ENCODE measurements at places on chromosomes 5 and 9. TPM values are rescaled to one million over a fixed set of nuclear protein-coding genes. Genes with fewer than 3 reads are reported as not detected.

The LAMC3 gene
- not detected for total RNA-seq

The SPINK4 gene
- total RNA-seq, result not detected

The STKLD1 gene
- 0.76 TPM for total RNA-seq

The DNAJC25 gene
- total RNA-seq, result 4.2 TPM

The SLC34A1 gene
- 2.1 TPM for total RNA-seq

The ZBTB43 gene
- total RNA-seq, result 19.1 TPM

The PCDHGA3 gene
- total RNA-seq, result not detected

The SIT1 gene
- total RNA-seq, result 213 TPM

DNA sequence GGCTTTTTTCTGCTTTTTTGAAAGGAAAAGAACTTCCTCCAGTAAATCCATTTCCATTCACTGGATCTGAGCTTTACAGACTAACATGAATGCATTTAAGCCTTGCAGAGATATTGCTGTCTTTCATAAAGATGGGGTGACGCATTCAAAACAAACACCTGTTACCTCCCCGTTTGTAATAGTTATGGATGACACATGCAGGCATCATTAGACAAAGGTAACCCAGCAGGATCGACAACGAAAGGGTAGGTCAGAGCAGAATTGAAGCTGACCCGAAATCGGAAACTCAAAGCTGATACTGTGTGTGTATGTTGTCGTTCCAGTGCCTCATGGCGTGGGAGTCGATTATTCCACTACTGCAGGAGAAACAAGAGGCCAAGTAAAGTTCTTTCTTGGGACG is 22.2 kb downstream of the SLC46A2 start:
- no peak for DNase-seq
- H3K4me3 ChIP-seq, result no peak overlapping the region
- H3K4me1 ChIP-seq, result peaks cover 6% of the 10 kb centered on the region
- H3K27me3 ChIP-seq, result no peaks in the 10 kb centered on the region

- H3K27me3 ChIP-seq, result peaks cover 2% of the 10 kb centered on the region
- no peaks in the 10 kb centered on the region for H3K36me3 ChIP-seq
- no peak for DNase-seq
- no peak overlapping the region for H3K27ac ChIP-seq
These were observed 51.7 kb upstream of the MYO10 start for GRCh38 chr5:16987776-16988175.

- H3K4me1 ChIP-seq, result peaks cover 40% of the 10 kb centered on the region
- H3K4me3 ChIP-seq, result peak overlapping the region; percentile 96
- H3K27ac ChIP-seq, result peak overlapping the region; percentile 97
- H3K27me3 ChIP-seq, result no peaks in the 10 kb centered on the region
These were observed 271 bp downstream of the NOL8 start for GRCh38 chr9:92324889-92325268.

DNA sequence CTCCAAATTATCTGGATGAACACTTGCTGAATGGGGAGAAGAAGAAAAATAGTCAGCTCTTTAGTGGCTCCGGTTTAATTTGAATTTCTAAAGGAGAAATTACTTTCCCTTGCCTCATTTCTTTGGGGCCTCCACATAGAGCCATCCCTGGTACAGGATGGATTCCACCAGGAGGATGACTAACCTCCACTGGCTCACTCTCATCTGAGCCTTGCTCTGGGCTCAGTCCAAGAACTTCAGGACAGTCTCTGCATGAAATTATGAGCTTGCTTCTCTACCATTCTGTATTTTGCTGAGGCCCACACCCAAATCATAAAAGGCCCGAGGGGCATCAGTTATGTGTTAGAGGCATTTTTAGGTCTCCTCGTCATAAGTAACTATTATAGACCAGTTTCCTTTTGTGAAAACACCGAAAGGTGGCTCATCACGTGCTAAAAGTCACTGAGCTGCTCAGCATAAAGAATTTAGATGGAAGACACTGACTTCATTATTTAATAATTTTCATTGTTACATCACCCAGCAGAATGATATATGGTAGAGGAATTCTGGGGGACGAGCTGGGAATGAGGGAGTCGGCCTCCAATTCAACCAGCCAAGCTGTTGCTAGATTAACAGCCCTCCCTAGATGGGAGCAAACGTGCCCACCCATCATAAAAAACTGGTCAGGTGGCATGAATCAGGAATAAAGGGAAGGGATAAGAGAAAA is 222.1 kb downstream of the TARS1 start:
- H3K27me3 ChIP-seq, result no peaks in the 10 kb centered on the region
- no peaks in the 10 kb centered on the region for H3K4me1 ChIP-seq
- no peak for DNase-seq
- no peak overlapping the region for H3K4me3 ChIP-seq
- no peak overlapping the region for H3K27ac ChIP-seq
- no peaks in the 10 kb centered on the region for H3K36me3 ChIP-seq

DNA sequence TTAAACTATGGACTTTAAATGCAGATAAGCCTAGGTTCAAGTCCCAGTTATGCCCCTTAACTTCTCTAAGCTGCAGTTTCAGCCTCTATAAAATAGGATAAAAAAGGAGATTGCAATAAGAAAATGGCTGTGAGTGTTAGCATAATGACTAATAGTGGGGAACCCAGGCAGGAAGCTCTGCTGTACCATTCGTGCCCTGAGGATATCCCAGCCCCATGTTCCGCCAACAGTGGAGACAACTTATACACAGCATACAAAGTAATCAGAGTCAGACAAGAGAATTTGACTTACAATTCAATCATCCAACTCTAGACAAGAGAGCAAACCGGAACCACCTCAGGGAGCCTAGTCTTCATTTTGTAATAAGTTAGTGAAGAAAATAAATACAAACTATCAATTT is 141.5 kb upstream of the FSTL4 start:
- H3K4me3 ChIP-seq, result no peak overlapping the region
- peaks cover 26% of the 10 kb centered on the region for H3K27me3 ChIP-seq
- H3K4me1 ChIP-seq, result no peaks in the 10 kb centered on the region
- DNase-seq, result no peak
- H3K36me3 ChIP-seq, result no peaks in the 10 kb centered on the region

GRCh38 chr5:172143875-172144274 is 44.1 kb downstream of the STK10 start:
- DNase-seq, result no peak
- no peaks in the 10 kb centered on the region for H3K27me3 ChIP-seq
- H3K36me3 ChIP-seq, result peaks cover 65% of the 10 kb centered on the region

GRCh38 chr9:76962732-76963131 is 56.7 kb upstream of the FOXB2 start:
- no peaks in the 10 kb centered on the region for H3K4me1 ChIP-seq
- H3K4me3 ChIP-seq, result no peak overlapping the region
- H3K36me3 ChIP-seq, result no peaks in the 10 kb centered on the region

- H3K27me3 ChIP-seq, result peaks cover 30% of the 10 kb centered on the region
- no peak overlapping the region for H3K27ac ChIP-seq
- H3K4me3 ChIP-seq, result no peak overlapping the region
- H3K36me3 ChIP-seq, result no peaks in the 10 kb centered on the region
These were observed 12.5 kb upstream of the GADD45G start for GRCh38 chr9:89592213-89592815.

DNA sequence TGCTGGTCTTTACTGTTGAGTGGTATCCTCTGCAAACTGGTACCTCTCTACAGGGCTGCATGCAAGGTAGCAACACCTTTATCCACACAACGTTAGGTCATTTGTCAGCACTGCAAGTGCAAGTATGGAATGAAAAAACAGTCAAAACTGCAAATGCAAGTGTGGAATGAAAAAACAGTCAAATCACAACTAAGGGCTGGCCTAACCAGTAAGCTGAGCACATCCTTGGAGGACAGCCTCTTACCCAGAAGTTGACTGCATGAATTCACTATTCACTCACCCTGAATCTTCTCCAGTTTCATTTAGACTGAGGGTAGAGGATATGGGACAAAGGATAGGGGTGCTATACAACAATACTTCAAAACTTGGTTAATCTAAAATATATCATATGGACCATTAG is 158.4 kb downstream of the PPP2R2B start:
- H3K27ac ChIP-seq, result no peak overlapping the region
- no peak for DNase-seq
- H3K36me3 ChIP-seq, result no peaks in the 10 kb centered on the region
- peaks cover 9% of the 10 kb centered on the region for H3K27me3 ChIP-seq

DNA sequence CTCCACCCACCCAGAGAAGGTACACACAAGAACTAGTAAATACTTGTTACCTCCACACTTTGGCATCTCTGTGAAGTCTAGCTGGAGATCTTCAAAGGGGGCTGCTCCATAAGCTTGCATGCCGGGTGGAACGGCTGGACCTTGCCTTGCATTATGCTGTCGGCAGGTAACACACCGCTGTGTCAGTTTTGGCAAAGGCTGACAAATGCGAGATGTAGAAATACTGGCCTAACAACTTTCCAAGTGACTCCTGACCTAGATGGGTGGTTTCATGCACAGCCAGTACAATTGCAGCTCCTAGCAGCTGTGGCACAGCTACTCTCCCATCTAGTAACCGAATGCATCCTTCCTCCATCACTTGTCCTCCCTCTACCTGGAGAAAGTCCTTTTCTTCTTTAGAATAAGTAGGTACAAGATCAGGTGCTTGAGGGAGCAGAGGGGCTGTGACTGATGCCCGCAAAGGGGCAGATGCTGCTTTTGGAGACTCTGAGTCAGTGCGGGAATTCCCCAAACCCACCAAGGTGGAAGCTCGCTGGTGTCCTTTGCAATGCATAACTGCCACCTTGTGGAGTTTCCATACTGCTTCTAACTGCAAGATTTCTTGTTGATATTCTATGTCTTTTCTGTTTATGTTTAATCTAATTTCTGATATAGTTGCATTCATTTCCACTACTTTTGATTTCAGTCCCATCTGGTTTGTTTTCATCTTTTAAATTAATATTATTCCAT is 78.4 kb downstream of the TMEM161B start:
- H3K27me3 ChIP-seq, result no peaks in the 10 kb centered on the region
- H3K4me3 ChIP-seq, result no peak overlapping the region
- peaks cover 52% of the 10 kb centered on the region for H3K36me3 ChIP-seq
- H3K27ac ChIP-seq, result no peak overlapping the region
- H3K4me1 ChIP-seq, result no peaks in the 10 kb centered on the region

DNA sequence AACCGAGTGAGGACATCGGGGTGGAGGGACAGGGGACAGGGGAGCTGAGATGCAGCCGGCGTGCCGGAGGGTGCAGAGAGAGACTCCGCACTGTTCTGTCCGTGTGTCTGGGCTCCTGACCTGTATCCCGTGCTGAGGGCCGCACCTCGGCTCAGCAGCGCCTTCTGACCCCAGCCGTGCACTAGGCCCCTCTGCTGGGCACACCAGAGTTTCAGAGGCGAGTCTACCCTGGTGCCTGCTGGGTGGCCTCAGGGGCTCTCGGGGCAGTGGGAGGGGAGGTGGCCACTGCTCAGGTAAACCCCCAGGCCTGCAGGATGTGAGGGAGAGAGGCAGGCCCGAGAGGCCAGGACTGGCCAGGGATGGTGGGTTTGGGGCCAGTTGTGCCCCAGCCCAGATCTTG is 100.2 kb downstream of the RXRA start:
- no peaks in the 10 kb centered on the region for H3K27me3 ChIP-seq
- no peak overlapping the region for H3K4me3 ChIP-seq
- DNase-seq, result no peak
- H3K36me3 ChIP-seq, result no peaks in the 10 kb centered on the region
- H3K27ac ChIP-seq, result no peak overlapping the region
- H3K4me1 ChIP-seq, result no peaks in the 10 kb centered on the region

DNA sequence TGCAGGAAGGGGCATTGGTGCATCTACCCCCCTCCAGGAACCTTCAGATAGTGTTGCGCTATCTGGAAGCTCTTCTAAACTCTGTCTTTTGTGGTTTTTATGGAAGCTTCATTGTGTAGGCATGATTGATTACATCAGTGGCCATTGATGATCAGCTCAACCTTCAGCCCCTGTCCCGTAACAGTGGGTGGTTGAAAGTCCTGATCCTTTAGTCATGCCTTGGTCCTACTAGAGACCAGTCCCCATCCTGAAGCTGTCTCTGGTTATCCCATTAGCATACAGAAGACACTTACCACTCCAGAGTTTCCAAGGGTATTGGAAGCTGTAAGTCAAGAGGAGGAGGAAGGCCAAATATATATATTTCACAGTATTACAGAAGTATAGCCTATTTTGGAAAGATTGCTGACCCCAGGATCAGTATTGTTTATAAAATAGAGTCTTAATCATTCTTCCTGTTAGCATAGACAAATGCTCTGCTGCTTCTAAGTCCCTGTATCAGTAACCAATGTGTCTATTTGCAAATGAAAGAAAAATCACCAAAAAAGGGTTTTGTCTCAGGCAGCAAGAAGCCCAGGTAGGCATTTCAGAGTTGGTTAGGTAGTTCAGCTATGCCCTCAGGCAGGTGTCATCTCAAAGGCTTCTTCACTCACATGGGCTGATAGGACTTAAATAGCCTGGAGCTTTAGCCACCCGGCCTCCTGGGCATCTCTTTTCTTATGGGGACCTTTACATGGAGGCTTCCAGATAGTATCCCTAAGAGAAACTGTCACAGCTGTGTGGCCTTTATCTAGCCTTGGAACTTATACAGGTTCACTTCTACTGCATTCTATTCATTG is 41.6 kb downstream of the SPIN1 start:
- peaks cover 21% of the 10 kb centered on the region for H3K4me1 ChIP-seq
- DNase-seq, result no peak
- H3K4me3 ChIP-seq, result no peak overlapping the region
- no peaks in the 10 kb centered on the region for H3K27me3 ChIP-seq
- H3K27ac ChIP-seq, result no peak overlapping the region

- DNase-seq, result no peak
- no peaks in the 10 kb centered on the region for H3K4me1 ChIP-seq
- no peak overlapping the region for H3K4me3 ChIP-seq
These were observed 93.8 kb upstream of the FANCC start for GRCh38 chr9:95411054-95411892.

DNA sequence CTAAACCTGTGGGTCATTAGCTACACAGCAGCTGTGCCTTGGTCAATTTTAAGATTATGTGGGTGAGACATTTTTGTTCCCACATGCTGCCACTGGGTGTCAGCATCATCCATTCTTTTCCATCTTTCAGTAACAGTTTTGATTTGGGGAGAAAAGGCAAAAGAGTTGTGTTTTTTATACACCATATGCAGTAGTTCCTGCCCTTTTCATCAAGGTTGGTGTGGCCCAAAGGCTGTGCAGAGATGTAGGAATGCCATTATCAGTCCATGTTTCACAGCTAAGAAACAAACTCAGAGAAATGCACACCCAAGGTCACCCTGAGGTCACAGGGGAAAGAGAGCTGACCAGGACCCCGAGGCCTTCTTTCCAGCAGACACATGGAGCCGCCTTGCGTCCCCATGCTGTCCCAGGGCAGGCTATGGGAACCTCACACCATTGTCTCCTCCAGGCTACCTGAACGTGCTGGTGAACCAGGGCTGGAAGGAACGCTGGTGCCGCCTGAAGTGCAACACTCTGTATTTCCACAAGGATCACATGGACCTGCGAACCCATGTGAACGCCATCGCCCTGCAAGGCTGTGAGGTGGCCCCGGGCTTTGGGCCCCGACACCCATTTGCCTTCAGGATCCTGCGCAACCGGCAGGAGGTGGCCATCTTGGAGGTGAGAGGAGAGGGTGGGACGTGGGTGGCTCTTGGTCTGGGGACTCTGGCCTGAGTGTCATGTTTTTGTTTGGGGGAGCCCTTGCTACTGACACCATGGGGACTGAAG is 27.8 kb upstream of the GRPEL2 start:
- H3K4me3 ChIP-seq, result no peak overlapping the region
- H3K27me3 ChIP-seq, result no peaks in the 10 kb centered on the region
- H3K4me1 ChIP-seq, result no peaks in the 10 kb centered on the region
- peak; percentile 48 for DNase-seq
- no peaks in the 10 kb centered on the region for H3K36me3 ChIP-seq
